ENCODE measurements at places on chromosomes 1 and 21. TPM values are rescaled to one million over a fixed set of nuclear protein-coding genes. Genes with fewer than 3 reads are reported as not detected.
A peak's percentile ranks its signal among the peaks of the same experiment; 100 is the strongest.

TNFRSF25 gene
- total RNA-seq, result 10.1 TPM

OLIG2 gene
- total RNA-seq, result not detected

CRYBG2 gene
- total RNA-seq, result 17.6 TPM

- no peak for DNase-seq
- H3K4me3 ChIP-seq, result no peak overlapping the region
- H3K27me3 ChIP-seq, result no peaks in the 10 kb centered on the region
- peaks cover 26% of the 10 kb centered on the region for H3K36me3 ChIP-seq
- no peak overlapping the region for H3K27ac ChIP-seq
These were observed 43.0 kb downstream of the GALNT2 start for GRCh38 chr1:230109895-230110667.

DNA sequence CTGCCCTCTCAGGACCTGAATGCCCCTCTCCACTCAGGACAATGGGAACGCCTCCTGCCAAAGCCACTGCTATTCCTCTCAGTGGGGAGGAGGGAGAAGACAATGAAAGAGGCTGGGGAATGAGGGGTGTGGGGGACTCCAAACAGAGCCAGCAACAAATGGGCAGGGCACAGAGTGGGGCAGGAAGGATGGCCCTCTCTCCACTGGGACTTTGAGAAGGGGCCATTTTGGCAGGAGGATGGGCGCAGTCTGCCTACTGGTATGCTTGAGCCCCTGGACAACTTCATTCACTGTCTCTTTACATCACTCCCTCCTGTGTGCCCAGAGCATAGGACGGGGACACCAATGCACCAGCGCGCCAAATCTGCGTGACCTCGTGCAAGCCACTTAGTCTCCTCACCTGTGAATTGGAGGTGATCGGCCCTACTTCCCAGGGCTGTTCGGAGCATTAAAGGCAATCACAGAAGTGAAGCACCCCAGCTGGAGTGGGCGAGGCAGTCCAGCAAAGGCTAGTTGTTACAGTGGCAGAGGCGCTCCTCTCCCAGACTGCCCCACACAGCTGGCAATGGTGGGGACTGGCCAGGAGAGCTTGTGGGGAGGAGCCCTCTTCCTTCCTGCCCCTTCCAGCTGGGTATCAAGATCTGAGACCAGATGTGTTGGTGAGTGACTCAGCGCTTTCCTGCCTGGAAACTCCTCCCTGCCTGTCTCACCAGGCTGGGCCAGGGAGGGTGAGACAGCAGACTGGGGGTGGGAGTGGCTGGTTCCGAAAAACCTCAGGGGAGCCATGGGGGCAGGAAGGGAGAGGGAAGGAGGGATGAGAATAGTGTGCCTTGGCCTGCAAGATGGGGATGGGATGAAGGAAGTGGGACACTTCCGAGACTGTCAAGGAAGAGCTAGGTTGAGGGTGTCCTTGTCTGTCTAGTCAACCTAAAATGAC is 22.4 kb upstream of the SYNC start:
- H3K4me1 ChIP-seq, result peaks cover 13% of the 10 kb centered on the region
- no peaks in the 10 kb centered on the region for H3K36me3 ChIP-seq
- peak overlapping the region; percentile 19 for H3K27ac ChIP-seq

DNA sequence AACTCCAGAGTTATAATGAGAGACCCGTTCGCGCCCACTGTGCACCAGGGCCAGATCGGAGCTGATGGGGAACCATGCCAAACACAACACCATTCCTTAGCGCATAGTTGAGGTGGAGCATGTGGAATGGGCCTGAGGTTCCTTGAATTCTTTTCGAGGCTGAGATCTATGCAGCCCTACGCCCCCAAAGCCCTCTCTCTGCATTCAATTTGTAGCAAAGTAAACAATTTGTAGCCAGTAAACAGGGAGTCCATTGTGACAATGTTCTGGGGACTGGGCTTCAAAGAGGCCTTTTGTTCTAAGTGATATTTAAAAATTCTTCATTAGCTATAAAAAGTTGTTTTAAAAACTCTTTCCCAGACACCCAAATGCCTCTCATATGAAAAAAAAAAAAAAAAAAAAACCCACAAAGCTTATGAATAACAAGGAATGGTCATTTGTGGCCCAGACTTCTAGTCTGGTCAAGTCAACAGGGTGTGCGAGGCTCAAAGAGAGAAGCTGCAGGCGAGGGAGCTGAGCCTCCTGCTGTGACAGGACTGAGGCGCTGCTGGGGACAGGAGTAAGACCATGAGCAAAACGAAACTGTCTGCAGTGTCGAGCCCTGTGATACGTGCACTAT is 30.6 kb upstream of the KCNE2 start:
- no peak for DNase-seq
- no peak overlapping the region for H3K4me3 ChIP-seq
- no peaks in the 10 kb centered on the region for H3K36me3 ChIP-seq
- no peak overlapping the region for H3K27ac ChIP-seq

GRCh38 chr1:23964235-23964668 is 4.6 kb downstream of the PNRC2 start:
- no peak overlapping the region for H3K27ac ChIP-seq
- H3K4me1 ChIP-seq, result no peaks in the 10 kb centered on the region
- DNase-seq, result no peak
- no peak overlapping the region for H3K4me3 ChIP-seq
- no peaks in the 10 kb centered on the region for H3K27me3 ChIP-seq

- H3K4me3 ChIP-seq, result no peak overlapping the region
- H3K27ac ChIP-seq, result no peak overlapping the region
- H3K36me3 ChIP-seq, result no peaks in the 10 kb centered on the region
- H3K4me1 ChIP-seq, result peaks cover 40% of the 10 kb centered on the region
- no peak for DNase-seq
These were observed 181.6 kb upstream of the CACYBP start for GRCh38 chr1:174818014-174818616.

- no peak overlapping the region for H3K27ac ChIP-seq
- no peak overlapping the region for H3K4me3 ChIP-seq
- no peak for DNase-seq
- H3K36me3 ChIP-seq, result no peaks in the 10 kb centered on the region
- H3K27me3 ChIP-seq, result no peaks in the 10 kb centered on the region
These were observed 68.9 kb downstream of the LRRC8C start for GRCh38 chr1:89701746-89702241.

- peak; percentile 62 for DNase-seq
- H3K27ac ChIP-seq, result no peak overlapping the region
- peaks cover 18% of the 10 kb centered on the region for H3K36me3 ChIP-seq
- H3K4me1 ChIP-seq, result peaks cover 17% of the 10 kb centered on the region
These were observed 995 bp downstream of the COLGALT2 start for GRCh38 chr1:184036517-184036949.

DNA sequence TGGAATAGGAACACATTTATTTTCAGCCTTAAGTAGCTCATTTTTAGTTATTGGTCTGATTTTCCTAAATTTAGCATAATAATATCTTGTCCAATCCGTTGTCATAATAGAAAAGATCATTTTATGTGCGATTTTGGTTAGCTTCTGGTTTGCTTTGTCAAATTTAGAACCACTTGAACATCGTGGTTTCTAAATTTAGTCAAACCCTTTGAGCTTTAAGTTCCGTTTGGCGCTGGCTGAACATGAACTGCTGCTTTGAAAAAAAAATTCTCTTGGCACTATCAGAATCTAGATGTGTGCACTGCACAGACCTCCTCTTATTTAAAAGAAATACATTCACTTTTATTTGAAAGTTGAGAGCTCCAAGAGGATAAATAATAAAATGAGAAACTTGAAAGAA is 370.6 kb downstream of the PTPRC start:
- no peak overlapping the region for H3K4me3 ChIP-seq
- DNase-seq, result no peak
- H3K36me3 ChIP-seq, result no peaks in the 10 kb centered on the region
- no peaks in the 10 kb centered on the region for H3K27me3 ChIP-seq

GRCh38 chr1:221397141-221397540 is 344.7 kb downstream of the DUSP10 start:
- no peak overlapping the region for H3K27ac ChIP-seq
- H3K4me3 ChIP-seq, result no peak overlapping the region
- H3K4me1 ChIP-seq, result peaks cover 14% of the 10 kb centered on the region
- DNase-seq, result no peak

Data from Calu3 (cell line).